Spinal cord (tissue), 10 donors: ENCODE measurements at places on chromosomes 4 and X. TPM values are rescaled to one million over a fixed set of nuclear protein-coding genes. Genes with fewer than 3 reads are reported as not detected.

DNA sequence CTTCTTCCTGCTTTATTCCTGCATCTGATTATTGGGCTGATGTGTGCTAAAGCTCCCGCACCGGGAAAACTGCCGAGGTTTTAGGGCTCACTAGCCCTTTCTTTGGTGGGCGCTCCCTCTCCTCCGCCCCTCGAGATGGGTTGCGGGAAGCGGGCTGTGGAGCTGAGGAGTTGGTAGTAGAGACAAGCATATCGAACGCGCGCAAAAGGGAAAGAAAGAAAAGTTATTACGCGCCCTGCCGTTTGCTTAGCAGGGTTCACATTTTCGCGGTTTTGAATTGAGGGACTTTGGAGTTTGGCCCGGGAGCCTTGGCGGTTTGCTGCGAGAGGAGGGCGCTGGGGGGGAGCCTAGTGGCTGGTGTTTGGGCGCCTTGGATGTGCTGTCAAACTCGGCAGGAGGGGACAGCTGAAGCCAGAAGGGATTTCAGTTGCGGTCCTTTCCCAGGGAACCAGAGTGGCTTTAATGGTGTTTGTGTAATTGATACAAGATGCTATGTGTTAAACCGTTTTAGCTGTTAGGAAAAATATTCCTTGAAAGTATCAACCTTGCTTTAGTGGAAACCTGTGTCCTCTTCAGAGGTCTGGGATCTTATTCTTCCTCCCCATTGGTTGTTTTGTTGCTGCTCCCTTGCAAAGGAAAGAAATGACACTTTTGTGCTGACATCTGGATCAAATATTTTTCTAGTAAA is 1.1 kb downstream of the GAB1 start:
- H3K4me1 ChIP-seq, result peaks cover 24% of the 10 kb centered on the region
- H3K27ac ChIP-seq, result peak overlapping the region; percentile 97
- no peaks in the 10 kb centered on the region for H3K27me3 ChIP-seq
- H3K36me3 ChIP-seq, result no peaks in the 10 kb centered on the region

GRCh38 chrX:9390693-9391368 is 74.0 kb upstream of the TBL1X start:
- H3K4me1 ChIP-seq, result no peaks in the 10 kb centered on the region
- H3K27me3 ChIP-seq, result peaks cover 2% of the 10 kb centered on the region
- no peak for DNase-seq
- H3K27ac ChIP-seq, result no peak overlapping the region

- H3K4me1 ChIP-seq, result no peaks in the 10 kb centered on the region
- no peak overlapping the region for H3K27ac ChIP-seq
- H3K27me3 ChIP-seq, result no peaks in the 10 kb centered on the region
- H3K4me3 ChIP-seq, result no peak overlapping the region
- no peak for DNase-seq
Observed at GRCh38 chrX:114332766-114333165, 251.1 kb upstream of the HTR2C start.

DNA sequence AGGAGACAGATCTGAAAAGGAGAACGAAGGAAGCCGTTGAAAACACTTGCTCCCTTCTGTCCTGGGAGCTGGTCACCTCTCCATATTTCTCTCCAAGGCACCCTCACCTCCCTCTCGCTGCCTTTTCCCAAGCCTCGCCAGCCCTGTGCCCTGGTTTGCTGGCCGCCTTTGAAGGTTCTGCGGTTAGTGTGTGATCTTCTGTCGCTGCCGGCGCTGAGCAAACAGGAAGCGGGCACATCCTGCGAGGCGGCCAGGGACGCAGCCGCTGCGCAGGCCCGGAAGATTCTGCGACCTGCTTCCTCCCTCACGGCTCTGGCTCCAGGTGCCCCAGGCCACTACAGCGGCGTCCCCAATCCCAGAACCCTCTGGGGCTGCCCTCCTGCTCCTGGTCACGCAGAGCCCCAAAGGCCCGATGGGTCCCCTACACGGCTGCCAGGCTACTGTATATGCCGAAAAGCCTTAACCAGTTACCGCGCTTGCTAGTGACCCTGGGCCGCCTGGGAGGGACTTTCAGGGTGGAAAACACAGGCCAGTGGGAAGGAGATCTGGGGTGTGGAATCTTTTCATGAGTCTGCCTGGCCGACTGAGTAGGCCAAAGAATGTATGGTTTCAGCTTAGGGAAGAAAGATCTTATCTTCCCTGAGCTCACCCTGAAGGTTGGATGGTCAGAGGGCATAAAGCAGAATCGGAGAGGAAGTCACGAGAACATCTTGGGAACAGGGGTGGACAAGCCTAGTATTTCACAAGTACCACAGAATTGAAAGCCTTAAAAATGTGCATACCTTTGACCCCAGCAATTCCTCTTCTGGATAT is 2.3 kb upstream of the SASH3 start:
- DNase-seq, result no peak
- no peaks in the 10 kb centered on the region for H3K27me3 ChIP-seq
- H3K4me1 ChIP-seq, result peaks cover 20% of the 10 kb centered on the region
- H3K36me3 ChIP-seq, result no peaks in the 10 kb centered on the region
- no peak overlapping the region for H3K27ac ChIP-seq

GRCh38 chrX:31266203-31267076 is 194.6 kb upstream of the FTHL17 start:
- DNase-seq, result no peak
- no peaks in the 10 kb centered on the region for H3K4me1 ChIP-seq
- peak overlapping the region; percentile 52 for H3K4me3 ChIP-seq
- peak overlapping the region; percentile 42 for H3K27ac ChIP-seq
- H3K36me3 ChIP-seq, result no peaks in the 10 kb centered on the region

- no peaks in the 10 kb centered on the region for H3K4me1 ChIP-seq
- H3K4me3 ChIP-seq, result no peak overlapping the region
- H3K36me3 ChIP-seq, result no peaks in the 10 kb centered on the region
- H3K27me3 ChIP-seq, result no peaks in the 10 kb centered on the region
Observed at GRCh38 chr4:33467291-33467690, 2747.1 kb downstream of the PCDH7 start.

DNA sequence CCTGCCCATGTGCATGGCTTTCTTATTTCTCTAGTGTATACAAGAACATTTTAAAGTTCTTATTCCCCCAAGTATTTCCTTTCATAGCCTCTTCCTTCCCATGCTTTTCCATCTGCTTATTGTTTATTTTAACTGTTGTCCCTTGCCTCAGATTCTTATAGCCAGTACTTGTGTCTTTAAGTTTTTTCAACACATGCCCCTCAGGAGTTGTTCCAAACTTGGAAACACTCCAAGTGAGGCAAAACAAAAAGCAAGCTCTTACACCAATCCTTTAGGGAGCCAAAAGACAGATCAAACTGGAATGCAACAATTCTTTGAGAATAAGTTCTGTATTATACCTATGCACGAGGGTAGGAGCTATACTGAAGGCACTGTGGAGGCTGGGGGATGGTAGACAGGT is 222.0 kb upstream of the STK26 start:
- no peak overlapping the region for H3K27ac ChIP-seq
- H3K4me3 ChIP-seq, result no peak overlapping the region
- H3K36me3 ChIP-seq, result no peaks in the 10 kb centered on the region
- H3K27me3 ChIP-seq, result peaks cover 14% of the 10 kb centered on the region
- H3K4me1 ChIP-seq, result peaks cover 9% of the 10 kb centered on the region

- peak overlapping the region; percentile 36 for H3K4me3 ChIP-seq
- no peaks in the 10 kb centered on the region for H3K36me3 ChIP-seq
- DNase-seq, result no peak
- peaks cover 43% of the 10 kb centered on the region for H3K27me3 ChIP-seq
- H3K4me1 ChIP-seq, result peaks cover 34% of the 10 kb centered on the region
Observed at GRCh38 chrX:118974908-118975671, 672 bp downstream of the LONRF3 start.

DNA sequence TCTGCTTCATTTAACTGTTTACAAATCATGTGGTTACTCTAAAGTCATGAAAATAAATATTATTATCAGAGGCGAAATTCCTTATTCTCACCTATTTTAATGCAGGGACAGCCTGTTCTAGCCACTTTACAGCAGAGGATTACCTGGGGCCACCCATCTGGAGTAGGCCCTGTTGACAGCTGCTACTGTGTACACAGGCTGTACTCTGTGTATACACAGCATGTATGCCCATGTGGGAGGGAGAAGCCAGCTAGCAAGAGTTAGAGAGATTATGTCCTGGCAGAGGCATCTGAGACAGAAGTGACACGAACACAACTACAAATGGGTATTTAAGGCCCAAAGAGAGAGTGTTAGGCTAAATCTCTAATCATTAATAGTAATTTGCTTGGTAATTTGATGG is 62.1 kb downstream of the GPRIN3 start:
- H3K27ac ChIP-seq, result no peak overlapping the region
- H3K27me3 ChIP-seq, result no peaks in the 10 kb centered on the region
- peaks cover 16% of the 10 kb centered on the region for H3K36me3 ChIP-seq
- H3K4me1 ChIP-seq, result peaks cover 9% of the 10 kb centered on the region
- no peak for DNase-seq
- no peak overlapping the region for H3K4me3 ChIP-seq

- DNase-seq, result no peak
- H3K27me3 ChIP-seq, result peaks cover 3% of the 10 kb centered on the region
- H3K4me1 ChIP-seq, result no peaks in the 10 kb centered on the region
- H3K36me3 ChIP-seq, result no peaks in the 10 kb centered on the region
Observed at GRCh38 chr4:182192511-182193181, 50.6 kb upstream of the TENM3 start.

- no peak overlapping the region for H3K4me3 ChIP-seq
- no peaks in the 10 kb centered on the region for H3K27me3 ChIP-seq
- no peak overlapping the region for H3K27ac ChIP-seq
Observed at GRCh38 chrX:134717698-134718097, 59.4 kb upstream of the PLAC1 start.

GRCh38 chr4:72564184-72564583 is 4.8 kb downstream of the ADAMTS3 start:
- H3K27me3 ChIP-seq, result no peaks in the 10 kb centered on the region
- no peaks in the 10 kb centered on the region for H3K36me3 ChIP-seq
- peaks cover 3% of the 10 kb centered on the region for H3K4me1 ChIP-seq
- no peak overlapping the region for H3K4me3 ChIP-seq
- DNase-seq, result no peak

- H3K4me1 ChIP-seq, result no peaks in the 10 kb centered on the region
- H3K27me3 ChIP-seq, result no peaks in the 10 kb centered on the region
- DNase-seq, result no peak
- no peak overlapping the region for H3K27ac ChIP-seq
- H3K36me3 ChIP-seq, result no peaks in the 10 kb centered on the region
Observed at GRCh38 chrX:37638047-37638446, 47.5 kb upstream of the XK start.

DNA sequence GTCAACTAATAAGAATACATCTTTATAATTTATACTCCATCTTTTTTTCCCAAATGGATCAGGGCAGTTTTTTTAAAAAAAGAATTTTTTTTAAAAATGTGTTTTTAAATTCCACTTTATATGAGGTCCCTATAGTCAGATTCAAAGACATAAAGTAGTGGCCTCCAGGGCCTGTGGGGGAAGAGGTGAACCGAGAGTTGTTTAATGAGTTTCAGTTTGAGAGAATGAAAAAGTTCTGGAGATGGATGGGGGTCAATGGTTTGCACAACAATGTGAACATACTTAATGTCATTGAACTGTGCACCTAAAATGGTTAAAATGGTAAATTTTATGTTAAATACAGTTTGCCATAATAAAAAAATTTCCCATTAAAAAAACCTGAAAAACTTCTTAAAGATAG is 53.8 kb downstream of the ZNF827 start:
- H3K27me3 ChIP-seq, result no peaks in the 10 kb centered on the region
- no peak for DNase-seq
- H3K4me1 ChIP-seq, result peaks cover 37% of the 10 kb centered on the region
- no peak overlapping the region for H3K27ac ChIP-seq

Gene COL4A6
- 39.4 TPM for total RNA-seq

Gene ETDB
- total RNA-seq, result not detected

Gene AWAT2
- total RNA-seq, result not detected

Gene SNX12
- 58.7 TPM for total RNA-seq

Gene FAM9C
- total RNA-seq, result 0.10 TPM

Gene AKAP14
- 16.3 TPM for total RNA-seq

Gene IL13RA2
- total RNA-seq, result 2.9 TPM
